ENCODE measurements at places on chromosomes 1 and 21.

DNA sequence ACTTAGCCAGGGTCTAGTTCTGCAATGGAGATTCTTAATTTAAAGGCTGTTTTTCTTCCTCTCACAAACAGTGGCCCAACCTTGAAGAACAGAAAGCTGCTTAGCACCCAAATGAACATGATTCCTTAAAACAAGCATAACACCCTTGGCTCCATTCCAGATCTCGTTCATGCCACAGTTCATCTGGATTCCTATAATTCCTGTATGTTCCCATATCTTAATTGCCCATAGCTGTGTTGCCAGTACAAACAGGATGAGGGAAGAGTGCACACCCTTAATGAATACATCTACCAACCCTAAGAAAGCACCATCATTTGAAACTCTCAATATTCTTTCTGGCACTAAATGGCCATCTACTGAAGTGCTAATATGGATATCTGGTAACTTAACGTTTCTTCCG is 45.5 kb downstream of the TGFB2 start:
- no peak for DNase-seq

DNA sequence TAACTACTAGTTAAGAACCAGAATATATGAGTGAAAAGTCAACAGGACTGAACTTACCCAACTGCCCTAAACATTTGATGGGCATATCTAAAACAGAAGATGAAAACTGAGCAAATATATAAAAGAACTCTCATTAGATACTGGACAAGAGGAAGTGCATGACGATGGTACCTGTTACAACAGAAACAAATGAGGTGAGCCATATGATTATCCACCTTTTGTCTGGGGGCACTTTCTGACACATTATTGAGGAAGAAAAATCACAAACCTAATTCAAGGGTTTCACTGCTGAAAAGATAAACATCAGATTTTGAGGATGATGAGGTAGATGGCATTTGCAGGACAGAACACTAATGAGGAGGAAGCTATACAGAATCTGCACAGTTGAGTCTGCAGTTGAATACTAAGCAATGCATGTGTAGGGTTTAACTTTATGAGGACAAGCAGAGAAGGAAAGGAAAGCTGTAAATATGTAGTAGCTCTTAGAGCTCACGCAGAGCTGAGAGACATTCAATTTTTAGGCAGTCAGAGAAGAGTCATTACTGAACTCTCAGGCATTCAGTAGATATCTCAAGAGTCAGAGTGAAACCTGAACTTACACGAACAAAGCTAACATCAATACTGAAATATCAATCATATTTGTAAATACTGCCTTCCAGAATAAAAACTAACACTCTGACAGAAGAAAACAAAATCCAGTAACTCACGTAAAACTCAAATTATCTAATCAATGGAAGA is 262.1 kb downstream of the AKT3 start:
- no peak for DNase-seq

DNA sequence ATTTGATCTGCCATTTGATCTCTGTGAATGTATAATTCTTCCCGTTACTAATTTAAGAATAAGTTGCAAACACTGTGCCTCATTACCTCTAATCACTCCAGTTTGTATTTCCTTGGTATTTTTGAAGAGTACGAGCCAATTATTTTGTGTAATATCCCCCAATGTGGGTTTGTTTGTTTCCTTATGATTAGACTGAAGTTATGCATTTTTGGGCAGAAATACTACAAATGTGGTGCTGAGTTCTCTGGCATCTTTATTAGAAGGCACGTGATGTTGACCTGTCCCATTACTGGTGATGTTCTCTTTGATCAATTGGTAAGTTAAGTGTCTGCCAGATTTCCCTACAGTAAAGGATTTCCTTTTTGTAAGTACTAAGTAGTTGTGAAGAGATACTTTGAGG is 10.3 kb downstream of the MIXL1 start:
- DNase-seq = no peak

DNA sequence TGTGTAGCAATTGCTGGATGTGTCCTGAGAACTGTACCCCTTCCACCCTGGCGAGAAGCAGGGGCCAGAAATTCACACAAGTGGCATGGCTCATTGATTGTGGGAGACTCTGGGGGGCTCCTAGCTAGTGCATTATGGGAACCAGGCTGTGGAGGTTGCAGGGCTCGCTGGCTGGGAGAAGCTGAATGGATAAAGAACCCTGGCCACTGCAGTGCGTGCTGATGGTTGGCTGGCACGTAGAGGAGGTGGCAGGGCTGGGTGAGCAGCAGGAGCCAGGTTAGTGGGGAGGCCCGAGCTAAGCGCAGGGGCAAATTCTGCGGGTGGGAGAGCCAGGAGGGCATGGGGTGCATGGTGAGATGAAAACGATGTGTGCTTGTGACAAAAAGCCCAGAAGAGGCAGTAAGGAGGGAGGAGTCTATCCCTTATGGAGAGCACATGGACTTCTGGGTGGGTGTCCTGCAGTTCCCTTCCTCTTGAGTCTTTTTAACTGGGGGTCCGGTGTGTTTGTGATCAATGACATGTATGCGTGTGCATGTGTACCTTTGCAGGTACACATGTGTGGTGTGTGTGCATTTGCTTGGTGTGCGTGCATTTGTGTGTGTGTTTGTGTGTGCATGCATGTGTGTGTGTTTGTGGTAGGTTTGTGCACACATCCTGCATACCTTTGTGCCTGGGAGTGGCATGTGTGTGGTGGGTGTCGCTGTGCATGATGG is 3.6 kb downstream of the GUK1 start:
- no peak for DNase-seq

- no peak for DNase-seq
Observed at GRCh38 chr1:62722796-62723195, 34.6 kb upstream of the DOCK7 start.

All from stimulated activated CD4-positive, alpha-beta T cell treated with anti-CD3 and anti-CD28 coated beads, Interleukin-15, amount 100 ng/mL, for 48 hours (primary cell).